Stimulated activated naive CD4-positive, alpha-beta T cell treated with Interleukin-2 at 50 U/mL for 16 hours (primary cell): ENCODE measurements at places on chromosomes 3 and 15.

DNA sequence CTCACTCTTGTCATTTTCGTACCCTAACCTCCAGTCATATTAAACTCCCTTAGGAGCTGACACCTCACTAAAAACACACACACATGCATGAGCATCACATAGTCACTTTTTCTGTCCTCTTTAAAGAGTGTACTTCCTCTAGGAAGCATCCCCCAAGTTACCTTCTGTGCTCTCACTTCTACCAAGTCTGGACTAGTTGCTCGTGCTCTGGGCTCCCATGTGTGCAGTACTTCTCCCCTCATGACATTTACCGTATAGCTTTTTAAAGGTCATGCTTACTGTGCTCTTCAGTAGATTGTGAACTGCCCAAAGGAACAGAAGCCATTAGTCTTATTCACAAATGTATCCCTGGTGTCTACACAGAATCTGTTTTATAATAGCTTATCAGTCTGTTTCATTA, 42.0 kb downstream of the CRYBG3 start:
- DNase-seq = no peak

DNA sequence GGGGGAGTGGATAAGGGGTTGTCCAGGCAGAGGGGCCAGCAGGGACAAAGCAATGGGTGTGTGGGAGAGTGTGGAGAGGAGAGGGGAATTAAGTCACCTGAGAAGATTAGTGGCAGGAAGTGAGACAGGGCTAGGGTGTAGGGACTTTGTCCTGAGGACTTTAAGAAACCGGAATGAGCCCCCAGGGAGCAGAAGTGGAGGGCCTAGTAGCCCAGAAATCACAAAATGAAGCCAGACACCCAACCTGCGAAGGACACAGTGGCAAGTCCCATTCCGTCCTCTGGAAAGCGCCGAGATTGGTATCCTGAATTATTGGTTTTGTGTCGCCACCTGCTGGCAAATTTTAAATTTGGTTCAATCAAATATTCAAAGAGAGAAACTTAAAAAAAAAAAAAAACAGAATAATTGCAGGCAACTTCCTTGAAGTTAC, 78.0 kb upstream of the SLC25A36 start:
- DNase-seq = no peak

DNA sequence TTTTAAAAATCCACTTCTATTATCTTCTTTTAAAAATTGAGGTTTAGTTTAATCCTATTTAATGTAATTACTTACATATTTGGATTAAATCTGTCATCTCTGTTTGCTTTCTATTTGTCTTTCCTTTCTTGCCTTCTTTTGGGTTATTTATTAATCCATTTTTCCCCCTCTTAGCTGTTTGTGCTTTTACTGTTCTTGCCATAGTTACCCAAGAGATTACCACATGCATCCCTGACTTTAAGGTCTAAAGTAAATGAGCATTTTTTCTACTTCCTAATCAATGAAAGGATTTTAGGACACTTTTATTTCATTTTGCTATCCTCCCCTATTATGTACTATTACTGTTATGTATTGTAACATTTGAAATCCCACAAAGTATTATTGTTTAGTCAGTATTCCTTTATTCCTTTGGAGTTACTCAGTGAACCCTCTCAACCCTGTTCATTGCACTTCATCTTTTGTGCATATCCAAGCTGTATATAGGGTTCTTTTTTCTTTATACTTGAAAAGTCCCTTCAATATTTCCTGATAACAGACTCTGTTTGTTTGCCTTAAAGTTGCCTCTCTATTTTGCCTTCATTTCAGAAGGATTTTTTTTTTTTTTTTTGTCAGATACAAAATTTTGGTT, 62.7 kb downstream of the MEF2A start:
- no peak for DNase-seq

DNA sequence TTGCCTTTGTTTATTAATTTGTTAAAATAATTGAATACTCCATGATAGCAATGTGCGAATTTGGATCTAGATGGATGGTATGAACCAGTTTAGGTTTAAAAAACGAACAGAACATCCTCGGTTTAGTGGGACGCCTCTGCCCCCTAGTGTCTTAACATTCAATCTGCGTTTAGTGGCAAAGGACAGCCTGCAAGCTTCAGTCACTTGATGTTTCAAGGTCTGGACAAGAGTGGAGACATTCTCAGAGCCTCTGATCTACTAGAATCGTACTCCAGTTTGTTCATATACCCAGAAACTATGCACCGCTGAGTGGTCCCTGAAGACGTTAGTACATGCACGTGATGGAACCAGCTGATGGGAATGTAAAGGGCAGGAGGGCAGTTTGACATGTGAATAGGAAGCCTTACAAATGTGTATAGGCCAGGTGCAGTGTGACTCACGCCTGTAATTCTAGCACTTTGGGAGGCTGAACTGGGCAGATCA, 17.8 kb upstream of the ATP13A4 start:
- peak; percentile 18 for DNase-seq

DNA sequence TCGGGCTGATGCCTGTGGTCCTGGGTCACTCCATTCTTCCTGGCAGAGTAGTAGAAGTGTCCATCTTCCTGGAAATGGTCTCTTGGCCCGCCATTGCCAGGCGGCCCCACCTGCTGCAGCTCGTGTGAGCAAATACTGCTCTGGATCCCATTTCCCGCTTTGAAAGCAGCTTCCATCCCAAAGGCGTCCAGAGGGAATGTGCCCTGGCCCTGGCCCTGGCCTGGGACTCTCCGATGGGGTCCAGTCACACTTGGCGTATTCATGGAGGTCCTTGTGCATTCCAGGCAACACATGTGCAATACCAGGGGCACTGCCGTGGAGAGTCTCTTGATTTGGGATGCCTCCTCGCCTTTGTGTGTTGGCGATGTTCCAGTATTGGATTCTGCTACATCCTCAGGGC, 111.1 kb downstream of the SNRPN start:
- no peak for DNase-seq

DNA sequence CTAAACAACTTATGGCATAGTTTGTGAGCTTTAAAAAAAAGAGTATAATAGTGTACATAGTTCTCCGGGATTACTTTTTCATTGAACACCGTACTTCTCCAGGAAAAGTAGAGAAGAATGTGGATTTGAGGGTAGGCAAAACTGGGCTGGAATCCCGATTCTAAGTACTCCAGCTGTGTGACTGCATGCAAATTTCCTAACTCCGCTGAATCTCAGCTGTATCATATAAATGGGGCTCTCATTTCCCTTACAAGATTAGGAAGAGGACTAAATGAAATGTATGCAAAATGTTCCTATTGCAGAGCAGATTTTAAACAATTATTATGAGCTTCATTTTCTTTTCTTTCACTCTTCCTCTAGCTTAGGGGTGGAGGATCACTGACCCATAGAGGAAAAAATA, 70.3 kb upstream of the HERC1 start:
- DNase-seq = no peak

DNA sequence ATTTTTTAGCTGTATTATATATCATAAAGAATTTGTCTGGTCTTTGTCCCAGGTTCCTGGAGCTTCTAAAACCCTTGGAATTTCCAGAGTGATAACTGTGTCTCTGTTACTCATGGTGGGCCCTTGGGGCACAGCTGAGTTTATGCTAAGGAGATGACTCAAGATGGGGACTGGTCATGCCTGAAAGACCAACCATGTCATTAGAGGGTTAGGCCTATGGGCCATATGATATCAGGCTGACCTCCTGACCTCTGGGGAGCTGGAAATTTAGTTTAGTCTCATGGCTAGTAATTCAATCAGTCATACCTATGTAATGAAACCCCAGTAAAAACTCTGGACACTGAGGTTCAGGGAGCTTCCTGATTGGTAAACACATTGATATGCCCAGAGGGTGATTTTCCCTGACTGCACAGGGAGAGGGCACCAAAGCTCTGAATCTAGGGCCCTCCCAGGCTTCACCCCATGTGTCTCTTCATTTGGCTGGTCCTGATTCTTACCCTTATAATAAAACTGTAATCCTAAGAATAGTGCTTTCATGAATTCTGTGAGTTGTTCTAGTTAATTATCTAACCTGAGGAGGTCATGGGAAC, 69.6 kb downstream of the EEFSEC start:
- DNase-seq = no peak

- DNase-seq = no peak
Measured at GRCh38 chr15:68699124-68699880, 120.5 kb downstream of the CORO2B start.

DNA sequence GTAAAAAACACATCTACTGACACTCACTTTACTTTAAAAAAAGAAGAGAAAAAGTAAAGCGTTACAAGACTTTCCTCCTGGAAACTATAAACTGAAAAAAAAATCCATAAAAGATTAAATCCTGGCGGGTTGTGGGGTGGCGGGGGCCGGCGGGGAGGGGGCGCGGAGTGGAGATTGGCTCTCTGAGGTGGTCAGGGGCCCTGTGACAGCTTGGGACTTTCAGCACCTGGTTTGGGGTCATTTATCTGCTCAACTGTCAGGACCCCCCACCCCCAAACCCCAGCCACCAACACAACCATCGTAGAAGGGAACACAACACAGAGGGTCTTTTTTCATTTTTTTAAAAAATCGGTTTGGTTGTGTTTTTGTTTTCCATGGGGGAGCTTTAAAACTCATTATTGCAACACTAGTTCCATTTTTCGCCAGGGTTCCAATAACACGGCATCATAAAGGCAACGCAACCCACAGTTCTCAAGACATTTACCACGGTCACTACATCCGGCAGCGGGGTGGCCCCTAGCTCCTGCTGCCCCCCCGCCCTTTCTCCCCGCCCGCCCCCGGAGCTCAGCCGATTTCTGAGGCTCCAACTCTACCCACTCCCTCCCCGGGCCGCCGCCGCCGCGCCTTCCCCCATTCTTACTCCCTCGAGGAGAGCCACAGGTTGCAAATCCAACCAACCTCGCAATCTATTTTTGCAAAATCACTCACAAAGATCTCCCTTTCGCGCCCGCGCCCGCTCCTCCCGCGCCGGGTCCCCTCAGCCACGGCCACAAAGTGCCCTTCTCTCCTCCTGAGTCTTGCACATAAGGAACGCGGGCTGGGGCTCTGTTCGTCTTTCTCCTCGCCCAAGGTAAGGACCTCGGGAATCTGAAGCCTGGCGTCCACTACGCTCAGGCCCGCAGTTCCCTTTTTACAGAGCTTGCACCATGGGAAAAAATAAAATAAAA, 1.8 kb downstream of the BCL6 start:
- peak; percentile 75 for DNase-seq

DNA sequence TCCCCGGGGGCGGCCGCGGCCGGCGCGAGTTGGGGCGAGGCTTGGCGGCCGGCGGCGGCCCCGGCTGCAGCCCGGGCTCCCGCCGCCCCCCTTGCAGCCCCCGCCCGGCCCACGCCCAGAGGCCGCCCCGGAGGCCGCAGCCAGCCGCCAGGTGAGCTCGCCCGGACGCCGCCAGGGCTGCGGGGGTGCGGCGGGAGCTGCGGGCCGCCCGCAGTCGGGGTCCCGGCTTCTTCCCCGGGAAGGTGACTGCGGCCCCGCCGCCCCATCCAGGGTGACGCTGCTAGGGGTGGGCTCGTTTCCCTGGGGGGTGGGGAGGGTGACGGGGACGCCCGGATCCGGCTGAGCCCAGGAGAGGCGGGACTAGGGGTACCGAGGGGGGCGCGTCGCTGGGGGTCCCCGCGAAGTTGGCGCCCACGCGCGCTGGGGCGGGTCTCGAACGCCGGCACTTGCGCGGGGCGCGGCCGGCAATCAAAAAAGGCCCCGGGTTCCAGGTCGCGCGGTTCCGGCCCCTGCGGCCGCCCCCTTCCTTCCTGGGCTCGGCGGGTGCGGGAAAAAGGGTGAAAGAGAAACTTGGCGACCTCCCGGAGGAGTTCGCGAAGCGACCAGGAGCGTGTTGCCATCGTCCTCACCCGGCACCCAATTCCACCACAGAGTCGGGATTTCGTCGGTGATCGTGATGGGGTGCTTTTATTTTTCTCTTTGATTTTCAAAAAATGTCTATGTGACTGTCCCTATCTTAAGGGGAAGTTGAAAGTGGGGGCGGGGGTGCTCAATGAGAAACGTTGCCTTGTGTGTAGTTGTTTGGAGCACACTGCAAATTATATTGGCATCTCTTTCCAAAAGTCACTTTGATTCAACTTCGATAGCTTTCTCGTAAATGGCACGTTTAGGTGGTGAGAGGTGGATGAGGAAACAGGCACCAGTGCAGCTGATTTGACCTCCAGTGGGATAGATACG, 619 bp downstream of the ATXN7 start:
- peak; percentile 34 for DNase-seq

GRCh38 chr3:86968244-86968932, 22.6 kb downstream of the VGLL3 start:
- DNase-seq = no peak

DNA sequence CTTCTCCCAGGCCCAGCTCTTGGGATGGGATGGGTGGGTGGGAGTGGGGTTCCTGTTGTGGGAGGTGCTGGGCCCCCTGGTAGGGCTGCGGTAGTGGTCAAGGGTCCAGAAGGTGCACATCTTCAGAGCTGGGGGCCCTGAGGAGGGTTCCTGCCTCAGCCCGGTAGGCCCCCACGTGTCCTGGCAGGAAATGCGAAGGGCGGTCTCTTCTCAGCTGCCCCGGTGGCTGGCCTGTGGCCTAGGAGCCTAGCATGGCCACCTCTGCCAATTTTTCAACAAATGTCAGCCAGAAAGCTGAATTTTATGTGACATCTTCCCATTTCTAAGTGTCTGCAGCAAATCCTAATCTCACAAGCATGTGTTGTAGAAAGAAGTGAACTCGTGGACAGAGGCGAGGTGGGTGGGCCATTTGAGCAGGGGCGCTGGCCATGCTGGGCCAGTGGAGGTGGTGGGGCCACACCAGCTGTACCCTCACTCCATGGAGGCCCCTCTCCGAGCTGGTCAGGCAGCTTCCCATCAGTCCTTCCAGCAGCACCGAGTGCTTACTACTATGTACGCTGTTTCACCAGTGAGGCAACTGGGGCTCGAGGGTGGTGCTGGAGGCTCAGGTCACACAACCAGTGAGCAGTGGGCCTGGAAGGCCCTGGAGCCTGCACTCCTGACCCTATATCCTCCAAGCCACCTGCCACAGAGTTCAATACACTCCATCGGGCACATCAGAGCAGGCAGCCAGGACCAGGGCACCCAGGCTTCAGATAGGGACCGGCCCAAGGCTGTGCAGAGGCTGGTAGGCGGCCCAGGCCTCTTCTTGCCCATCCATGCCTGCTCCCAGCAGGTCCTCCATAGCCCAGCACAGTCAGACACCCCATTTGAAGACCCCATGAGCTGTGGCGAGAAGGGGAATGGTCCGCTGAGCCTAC, 23.2 kb downstream of the FBLN2 start:
- DNase-seq = no peak

DNA sequence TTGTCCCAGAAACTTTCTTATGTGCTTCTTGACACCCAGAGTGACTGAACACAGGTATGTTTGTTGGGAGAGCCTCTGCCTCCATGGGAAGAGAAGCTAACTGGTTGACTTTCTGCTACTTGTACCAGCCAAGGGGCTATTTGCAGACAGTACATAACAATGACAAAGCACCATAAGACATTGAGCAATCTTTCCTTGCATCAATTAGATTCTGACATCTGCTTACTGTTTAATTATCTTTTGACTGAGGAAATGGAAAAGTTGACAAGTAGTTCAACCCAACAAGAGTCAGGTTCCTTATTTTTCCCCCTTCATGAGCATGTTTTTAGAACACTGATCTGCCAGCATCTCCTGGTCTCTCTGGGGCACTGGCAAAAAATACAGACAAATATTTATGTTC, 157.7 kb downstream of the RPLP1 start:
- DNase-seq = no peak
